Testis (tissue), 5 donors: ENCODE measurements at places on chromosomes 4 and X.

- no peak for DNase-seq
These were observed 10.0 kb downstream of the AWAT2 start for GRCh38 chrX:70039758-70040157.

DNA sequence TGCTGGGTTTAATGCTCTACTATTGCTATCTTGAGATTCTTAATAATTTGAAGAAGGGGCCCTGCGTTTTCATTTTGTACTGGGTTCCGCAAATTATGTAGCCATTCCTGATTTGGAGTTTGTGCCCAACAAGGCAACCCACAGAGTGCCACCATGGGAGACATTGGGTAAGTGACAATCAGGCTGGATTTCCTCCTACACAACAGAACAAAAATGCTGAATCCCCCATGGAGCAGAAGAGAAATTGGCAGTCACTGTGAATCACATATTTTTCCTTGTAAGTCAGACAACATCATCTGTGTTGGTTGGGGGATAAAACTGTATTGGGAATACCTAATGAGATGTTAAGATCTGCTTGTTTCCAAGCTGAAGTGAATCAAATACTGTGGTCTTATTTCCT lies 80.9 kb downstream of the CNGA2 start:
- no peak for DNase-seq

DNA sequence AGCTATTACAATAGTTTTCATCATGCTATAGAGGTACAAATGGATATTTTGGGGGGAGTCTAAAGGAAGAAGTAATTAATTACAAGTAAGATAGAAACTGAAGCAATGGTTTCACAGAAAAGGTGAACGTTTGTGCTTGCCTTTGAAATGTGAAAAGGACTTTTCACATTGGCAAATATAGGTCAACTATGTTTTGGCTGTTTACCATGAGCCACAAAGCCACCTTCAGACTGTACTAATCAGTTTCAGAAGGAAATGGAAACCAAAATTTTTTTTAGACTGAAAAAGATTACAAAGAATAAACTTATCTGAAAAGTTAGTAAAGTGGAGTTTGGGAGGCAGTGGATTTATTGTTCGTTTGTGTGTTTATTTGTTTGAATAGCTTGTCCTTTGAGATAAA lies 32.1 kb downstream of the SYTL5 start:
- no peak for DNase-seq

GRCh38 chrX:69185886-69186285 lies 20.6 kb upstream of the PJA1 start:
- DNase-seq = no peak

DNA sequence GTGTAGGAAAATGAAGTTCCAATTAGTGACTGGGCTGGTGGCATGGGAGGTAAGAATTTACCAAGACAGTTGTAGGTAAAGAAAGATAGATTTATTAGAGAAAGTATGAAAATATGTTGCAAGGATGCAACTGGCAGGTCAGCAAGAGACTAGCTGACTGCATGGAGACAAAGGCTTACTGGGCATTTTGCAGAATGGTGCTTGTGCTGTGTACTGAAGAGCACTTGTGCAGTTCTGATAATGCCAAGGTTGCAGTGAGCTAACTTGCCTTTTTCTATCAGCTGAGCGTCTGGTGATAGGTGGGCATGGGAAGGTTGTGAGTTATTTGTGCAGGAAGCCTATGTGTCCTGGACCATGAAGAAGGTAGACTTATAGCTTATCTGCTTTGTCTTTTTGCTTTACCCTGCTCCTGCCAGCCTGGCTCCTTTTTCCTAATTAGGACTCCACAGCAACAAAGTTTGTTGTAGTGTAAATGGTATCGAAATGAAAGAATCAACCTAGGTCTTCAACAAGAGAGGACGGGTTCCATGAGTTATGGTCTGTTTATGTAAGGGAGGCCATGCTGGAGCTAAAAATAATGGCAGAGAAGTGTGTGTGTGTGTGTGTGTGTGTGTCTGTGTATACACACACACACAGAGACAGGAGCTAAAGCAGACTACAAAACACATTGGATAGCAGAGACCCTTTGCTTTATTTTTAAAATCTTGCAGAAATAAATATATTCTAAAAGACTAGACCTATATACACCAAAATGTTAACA lies 15.0 kb downstream of the BST1 start:
- DNase-seq = no peak

DNA sequence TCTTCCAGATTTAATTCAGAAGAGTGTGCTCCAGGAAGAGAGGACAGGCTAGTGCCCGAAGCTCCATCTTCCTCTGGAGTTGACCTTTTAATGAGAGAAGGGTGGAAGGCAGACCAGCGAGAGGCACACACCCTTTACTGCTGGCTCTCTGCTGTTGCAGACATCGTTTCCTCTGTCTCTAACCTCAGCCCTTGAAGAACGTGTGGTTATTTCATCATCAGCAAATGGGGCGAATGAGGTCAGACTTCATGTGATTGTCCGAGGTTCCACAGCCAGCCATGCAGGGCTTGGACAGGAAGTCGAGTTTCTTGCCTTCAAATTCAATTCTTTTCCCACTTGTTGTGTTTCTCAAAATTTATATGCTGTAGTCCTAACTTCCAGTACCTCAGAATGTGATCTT lies 155.2 kb upstream of the MSX1 start:
- no peak for DNase-seq

DNA sequence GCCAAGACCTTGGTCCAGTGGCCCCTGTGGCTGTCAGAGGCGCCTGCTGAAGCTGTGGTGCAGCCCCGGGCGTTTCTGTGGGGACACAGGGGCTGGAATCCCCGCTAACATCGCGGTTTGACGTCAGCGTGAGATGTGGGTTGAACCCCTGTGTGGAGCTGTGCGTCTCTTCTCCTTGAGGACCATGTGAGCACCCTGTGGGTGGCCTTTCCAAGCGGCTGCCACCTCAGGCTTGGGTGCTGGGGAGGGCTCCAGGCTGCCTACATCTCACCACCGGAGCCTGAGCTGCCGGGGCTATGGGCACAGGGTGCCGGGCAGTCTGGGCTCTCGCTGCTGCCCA lies 27.7 kb downstream of the UVSSA start:
- no peak for DNase-seq

DNA sequence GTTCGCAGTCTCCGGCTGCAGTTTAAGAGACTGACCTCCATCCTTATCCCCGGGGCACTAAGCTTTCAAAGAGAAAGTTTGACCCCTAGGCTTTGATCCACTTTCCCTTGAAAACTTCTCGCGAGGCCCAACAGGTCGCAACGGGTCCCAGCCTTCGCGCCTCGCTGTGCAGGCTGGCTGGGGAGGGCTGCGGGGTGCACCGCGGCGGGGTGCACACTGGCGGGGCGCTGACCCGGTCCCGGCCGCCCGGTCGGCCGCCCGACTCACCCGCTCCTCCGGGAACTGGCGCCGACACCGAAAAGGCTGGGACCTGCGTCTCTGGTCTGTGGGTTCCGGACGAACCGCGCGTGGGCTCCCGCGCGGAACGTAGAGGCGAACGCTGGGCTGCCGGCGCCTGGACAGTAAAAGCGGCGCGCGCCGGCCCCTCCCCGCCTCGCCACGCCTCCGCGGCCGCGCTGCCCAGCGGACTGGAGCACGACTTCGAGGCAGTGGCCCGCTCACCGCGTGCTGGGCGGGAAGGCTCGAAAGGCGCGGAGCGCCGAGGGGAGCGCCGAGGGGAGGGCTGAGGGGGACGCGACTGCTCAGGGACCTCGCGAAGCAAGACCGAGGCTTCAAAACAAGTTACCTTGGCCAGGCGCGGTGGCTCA lies at the start of gene TAF7L:
TAF7L (minus strand) TSS at position 378 of the 647 bp plus-strand sequence. CDS start 3,791 bp downstream, outside the sequence.
- peak; percentile 63 for DNase-seq

GRCh38 chrX:131041667-131042066 lies 16.5 kb upstream of the ARHGAP36 start:
- DNase-seq = no peak

- peak; percentile 56 for DNase-seq
These were observed 1.0 kb downstream of the SOX3 start for GRCh38 chrX:140503714-140504351.

DNA sequence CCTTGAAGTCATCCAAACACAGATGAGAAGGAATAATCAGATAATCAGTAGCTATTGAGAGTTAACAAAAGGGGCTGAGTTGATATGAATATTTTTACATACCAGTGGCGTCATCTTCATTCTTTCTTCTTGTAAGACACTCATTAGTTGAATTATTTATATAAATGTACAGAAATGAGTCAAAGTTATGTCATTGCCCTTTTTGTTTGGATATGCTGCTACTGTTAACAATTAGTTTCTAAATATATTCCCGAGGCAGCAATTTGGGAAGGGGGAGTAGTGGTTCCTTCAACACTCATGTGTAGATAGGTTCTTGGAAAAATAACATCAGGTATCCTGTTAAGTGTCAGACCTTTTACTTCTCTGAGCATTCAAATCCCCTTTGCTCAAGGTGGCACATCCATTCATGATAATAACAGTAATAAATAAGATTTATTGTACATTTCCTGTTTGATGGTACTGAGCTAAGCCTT lies 436.6 kb downstream of the SPRY1 start:
- no peak for DNase-seq

GRCh38 chrX:28997706-28998463 lies 410.6 kb downstream of the IL1RAPL1 start:
- DNase-seq = no peak

DNA sequence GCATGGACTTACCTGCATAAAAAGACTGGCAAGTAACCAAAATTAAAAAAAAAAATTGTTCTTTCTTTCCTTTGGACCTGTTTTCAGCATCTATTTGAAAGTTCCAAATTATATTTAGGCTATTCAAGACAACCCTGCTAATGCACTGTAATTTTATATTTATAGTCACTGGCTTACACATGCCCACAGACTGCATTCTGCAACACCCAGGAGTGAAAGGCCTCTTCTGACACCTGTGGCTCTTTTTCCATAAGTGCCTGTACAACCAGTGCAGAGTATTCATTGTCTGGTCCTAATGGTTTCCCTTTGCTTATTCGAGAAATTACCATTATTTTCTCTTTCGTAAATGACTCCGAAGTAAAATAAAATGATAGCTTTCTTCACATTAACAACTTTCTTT lies 143.3 kb downstream of the RNF150 start:
- DNase-seq = no peak

- DNase-seq = peak; percentile 10
These were observed 106.5 kb downstream of the FAM193A start for GRCh38 chr4:2642968-2643367.

DNA sequence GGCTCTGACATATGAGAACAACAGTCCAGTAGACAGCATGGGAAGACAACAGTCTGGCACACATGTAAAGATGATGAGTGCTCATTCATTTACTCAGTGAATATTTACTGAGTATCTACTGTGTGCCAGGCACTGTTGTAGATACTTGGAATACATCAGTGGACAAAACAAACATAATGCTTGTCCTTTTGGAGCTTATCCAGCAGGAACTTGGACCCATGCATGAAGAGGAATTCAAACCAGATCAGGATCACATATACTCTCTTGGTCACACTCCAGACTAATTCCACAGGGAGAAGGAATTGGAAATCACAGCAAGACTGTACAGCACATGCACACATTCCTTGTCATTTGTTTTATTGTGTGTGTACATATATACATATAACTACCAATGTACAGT lies 217.6 kb upstream of the TTC29 start:
- no peak for DNase-seq

DNA sequence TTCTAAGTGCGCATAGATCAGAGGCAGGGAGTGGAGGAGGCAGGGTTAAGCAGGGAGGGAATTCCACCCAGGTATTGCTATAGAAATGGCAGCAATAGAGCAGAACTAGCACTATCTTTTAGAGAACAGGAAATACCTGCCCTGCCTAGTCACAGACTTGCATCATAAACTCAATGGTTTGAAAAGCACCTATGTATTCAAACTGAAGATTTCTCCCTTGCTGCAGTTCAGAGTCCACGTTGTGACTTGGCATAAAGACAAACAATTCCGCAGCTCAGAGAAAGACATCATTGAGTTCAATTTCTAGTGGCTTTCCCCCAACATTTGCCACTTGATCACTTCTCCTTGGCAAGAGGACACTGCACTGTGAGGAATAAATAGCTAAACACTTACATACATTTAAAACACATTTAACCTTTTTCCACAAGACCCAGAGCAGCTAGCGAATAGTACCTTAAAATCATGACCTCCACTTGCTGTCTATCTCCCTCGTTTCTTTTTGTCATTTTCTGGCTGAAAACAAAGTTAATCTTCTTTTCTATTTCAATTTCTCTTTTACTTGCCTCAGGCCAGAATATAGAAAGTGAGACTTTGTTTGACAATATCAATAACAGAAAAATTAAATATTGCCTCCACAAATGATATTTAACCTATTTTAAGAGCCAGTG lies 42.4 kb downstream of the SLC7A11 start:
- DNase-seq = no peak

- DNase-seq = no peak
These were observed 55.9 kb downstream of the NPNT start for GRCh38 chr4:105951198-105951597.

DNA sequence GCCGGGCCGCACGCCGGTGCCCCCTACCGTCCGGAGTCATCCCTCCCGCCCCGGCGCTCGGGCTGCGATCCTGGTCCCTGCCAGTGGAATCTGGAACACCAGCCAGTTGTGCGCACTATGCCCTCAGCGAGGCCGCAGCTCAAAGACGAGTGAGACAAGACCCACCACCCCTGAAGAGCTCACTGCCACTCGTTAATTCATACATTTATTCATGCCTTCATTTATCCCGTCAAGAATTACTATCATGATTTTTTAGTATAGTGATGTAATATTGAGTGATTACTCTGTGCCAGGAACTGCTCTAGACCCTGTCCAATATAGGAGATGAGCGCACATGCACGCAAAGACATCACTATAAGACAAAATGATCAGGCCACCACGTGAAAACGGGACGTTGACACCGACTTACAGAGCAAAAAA lies 247 bp upstream of the PPA2 start:
- DNase-seq = peak; percentile 92

- DNase-seq = no peak
These were observed 85.2 kb upstream of the SLC7A11 start for GRCh38 chr4:138327338-138327737.

DNA sequence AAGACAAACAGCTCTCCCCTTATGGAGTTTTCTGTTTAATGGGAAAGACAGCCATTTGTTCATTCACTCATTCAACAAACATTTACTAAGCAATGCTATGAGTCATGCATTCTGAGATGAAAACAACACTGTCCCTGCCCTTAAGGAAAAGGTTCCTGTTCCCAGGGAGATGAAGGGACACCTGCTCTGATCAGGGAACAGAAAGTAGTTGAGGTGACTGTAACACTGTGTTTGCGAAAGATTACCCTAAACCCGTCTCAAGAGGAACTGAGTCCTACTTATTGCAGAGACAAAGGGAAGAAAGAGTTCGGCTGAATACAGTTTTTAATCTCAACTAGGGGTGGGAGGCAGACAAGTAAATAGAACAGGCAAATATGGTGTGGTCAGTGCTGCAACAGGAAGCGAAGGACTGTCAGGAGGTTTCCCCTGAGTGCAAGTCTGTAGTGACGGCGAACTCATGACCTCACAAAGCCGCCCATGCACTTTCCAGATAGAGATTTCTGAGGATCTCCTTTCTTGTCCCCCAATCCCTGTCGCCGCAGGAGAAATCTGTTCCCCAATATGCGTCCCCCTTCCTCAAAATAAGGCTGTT lies 712 bp downstream of the STX18 start:
- DNase-seq = peak; percentile 37
